ENCODE measurements at places on chromosomes 5 and 9.

DNA sequence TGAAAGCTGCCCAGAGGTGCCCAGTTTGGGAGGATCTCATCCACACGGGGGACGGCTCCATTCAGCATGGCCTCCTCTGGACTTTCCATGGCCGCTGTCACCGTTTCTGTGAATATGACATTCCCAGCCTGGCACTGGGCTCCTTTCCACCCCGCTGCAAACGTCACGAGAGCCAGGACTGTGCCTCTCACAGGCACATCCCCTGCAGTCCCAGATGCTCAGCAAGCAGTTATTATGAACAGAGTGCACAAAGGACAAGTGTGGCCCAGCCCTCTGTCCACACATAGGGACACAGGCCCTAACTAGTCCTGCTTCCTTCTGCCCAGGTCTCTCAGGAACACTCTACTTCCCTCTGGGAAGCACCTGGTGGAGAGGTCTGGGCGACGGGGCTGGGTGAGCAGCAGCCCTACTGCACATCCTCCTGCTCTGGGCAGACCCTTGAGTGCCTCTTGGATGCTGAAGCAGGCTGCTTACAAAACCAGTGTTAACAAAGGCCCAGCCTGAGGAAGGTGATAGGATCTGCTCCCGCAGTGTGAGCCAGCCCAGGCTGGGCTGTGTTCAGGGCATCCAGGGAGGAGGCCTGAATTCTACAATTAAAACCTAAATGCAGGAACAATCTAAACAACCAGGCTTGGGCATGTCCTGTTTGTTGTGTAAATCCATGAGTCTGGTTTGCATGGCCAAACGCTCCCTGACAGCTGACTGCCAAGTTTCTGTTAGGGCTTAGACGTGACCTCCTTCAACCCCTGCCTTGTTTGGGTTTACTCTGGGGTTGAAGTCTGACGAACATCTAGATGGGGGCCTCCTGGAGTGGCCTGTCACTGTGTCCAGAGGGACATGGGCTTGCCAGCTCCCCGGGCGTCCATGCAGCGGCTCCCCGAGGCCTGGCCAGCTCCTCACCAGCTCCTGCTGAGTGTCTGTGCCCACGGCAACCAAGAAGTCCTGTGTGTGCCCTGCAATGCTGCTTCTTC is 269.8 kb downstream of the GADD45G start:
- no peak for DNase-seq

DNA sequence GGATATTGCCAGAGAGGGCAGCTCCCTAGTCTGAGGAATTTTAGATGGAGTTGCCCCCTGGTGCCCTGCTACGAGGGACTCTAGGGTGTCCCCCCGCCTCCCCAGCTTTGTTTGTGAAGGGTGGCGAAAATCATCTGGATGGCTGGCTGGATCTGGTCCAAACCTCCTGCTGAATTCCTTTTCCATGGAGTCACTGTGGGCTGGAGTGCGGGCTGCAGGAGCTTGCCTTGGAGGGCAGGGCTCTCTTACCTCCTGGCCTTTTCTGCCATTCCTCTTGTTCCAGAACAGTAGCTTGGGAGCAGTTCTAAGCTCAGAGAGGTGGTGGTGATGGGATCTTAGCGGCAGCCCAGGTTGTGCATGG is 2.1 kb downstream of the SYNPO start:
- DNase-seq, result no peak

- DNase-seq, result no peak
These were observed 45.2 kb downstream of the CYSTM1 start for GRCh38 chr5:140220032-140220697.

- DNase-seq, result no peak
These were observed 33.8 kb upstream of the OTULIN start for GRCh38 chr5:14630671-14631070.

DNA sequence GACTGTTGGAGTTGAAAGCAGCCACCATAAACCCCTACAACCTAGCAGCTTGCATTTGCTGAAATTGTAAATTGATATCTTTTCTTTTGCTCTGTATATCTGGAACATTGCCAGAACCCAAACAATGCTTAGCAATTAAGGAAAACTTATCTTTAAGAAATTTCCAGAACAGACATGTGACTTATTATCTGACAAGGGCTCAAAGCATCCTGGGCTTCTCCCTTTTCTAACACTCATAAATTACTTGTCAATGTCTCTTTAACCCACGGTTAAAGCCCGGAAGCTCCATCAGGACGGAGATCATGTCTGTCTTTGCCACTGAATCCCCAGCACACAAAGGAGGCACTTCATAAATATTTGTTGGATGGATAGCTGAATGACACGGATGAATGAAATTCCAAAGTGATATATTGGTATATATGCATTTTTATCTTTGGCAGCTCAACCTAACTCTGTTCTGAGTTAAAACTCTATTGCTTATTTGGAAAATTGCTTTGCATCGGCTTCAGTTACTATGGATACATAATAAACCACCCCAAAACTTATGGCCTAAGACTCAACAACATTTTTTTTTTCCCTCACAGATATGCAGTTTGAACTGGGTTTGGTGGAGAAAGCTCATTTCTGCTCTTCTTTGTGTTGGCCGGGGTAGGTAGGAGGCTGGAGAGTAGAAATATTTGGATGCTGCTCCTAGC is 103.1 kb upstream of the CLINT1 start:
- no peak for DNase-seq

GRCh38 chr5:127863161-127863560 is 160.0 kb downstream of the CCDC192 start:
- DNase-seq, result no peak

DNA sequence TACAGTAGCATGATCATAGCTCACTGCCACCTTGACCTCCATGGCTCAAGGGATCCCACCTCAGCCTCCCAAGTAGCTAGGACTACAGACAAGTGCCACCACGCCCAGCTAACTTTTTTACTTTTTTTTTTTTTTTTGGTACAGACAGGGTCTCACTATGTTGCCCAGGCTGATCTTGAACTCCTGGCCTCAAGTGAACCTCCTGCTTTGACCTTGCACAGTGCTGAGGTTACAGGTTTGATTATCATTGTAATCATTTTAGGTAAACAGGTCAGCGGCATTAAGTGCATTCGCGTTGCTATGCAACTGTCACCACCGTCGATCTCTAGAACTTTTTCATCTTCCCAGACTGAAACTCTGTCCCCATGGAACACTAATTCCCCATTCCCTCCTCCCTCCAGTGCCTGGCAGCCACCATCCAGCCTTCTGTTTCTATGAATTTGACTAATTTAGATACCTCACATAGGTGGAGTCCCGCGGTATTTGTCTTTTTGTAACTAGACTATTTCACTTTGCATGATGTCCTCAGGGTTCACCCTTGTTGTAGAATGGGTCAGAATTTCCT is 5.8 kb upstream of the CARD19 start:
- no peak for DNase-seq

GRCh38 chr9:80964914-80965313 is 724.4 kb downstream of the TLE1 start:
- DNase-seq, result no peak

DNA sequence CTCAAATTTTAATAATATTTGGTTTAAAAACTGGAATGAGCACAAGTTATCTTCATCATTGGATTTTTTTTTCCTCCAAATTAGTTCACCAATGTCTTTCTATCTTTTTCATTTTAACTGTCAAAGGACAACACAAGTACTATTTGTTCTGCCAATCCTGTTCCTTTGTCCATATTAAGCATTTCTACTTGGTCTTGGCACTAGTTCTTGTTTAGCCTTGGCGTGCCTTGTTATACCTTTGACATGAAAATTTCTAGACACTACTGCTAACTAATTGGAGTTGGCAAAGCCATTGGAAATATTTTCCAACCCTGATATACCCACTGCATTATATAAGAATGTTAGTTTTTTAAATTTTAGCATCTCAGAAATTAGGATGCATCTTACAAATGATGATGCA is 3.8 kb downstream of the SPINK6 start:
- no peak for DNase-seq

GRCh38 chr5:56607074-56607473 is 208.3 kb upstream of the MAP3K1 start:
- no peak for DNase-seq

DNA sequence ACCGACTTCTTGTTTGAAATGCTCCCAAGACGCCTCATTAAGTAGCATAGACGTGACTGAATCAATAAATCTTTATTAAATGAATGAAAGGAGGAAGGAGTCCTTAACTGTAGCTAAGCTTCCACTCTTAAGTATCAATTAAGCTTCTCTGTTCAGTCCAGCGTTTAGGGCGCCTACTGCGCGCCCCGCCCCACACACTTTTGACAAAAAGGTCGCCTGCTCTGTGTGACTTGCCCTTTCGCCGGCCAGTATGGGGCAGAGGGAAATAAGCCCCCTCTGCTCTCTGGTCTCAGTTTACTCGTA is 662 bp upstream of the DOLPP1 start:
- DNase-seq, result no peak

GRCh38 chr9:79707589-79707988 is 135.8 kb downstream of the TLE4 start:
- no peak for DNase-seq

DNA sequence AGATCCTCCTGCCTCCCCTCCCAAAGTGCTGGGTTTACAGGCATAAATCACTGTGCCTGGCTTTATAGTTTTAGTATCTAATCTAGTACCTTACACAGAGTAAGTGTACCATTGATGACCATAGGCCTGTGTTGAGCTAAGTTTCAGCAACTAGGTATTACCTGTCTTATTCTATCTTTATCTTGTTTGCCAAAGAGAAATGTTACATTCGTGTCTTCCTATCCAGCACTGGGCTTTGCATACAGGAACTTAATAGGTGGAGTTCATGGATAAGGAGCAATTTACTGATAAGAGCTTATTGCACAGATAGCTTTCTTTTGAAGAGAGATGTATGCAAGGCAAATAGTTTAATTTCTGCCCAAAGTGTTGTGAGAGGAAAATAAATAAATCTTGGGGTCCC is 30.5 kb downstream of the TXNDC8 start:
- DNase-seq, result no peak

- DNase-seq, result no peak
These were observed 17.4 kb downstream of the NRG2 start for GRCh38 chr5:140025736-140026135.

DNA sequence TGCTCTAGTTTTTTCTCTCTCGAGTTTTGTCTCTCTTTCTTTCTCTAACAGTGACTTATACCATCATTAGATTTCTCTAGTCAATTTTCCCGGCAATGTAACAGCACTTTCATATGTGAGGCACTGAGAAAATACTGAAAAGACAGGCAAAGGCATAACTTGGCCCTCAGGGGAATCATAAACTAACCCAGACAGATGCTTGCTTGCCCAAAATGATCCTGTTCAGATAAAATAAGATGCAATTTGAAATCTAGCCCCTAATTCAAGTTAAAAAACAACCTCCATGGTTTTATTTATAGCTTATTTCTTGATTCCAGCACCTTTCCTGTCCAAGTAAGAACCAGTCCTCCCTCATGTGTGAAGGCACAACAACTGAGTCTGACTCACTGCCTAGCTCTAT is 294.6 kb downstream of the GAS1 start:
- DNase-seq, result no peak

GRCh38 chr9:127580879-127581475 is 31.1 kb upstream of the STXBP1 start:
- no peak for DNase-seq

DNA sequence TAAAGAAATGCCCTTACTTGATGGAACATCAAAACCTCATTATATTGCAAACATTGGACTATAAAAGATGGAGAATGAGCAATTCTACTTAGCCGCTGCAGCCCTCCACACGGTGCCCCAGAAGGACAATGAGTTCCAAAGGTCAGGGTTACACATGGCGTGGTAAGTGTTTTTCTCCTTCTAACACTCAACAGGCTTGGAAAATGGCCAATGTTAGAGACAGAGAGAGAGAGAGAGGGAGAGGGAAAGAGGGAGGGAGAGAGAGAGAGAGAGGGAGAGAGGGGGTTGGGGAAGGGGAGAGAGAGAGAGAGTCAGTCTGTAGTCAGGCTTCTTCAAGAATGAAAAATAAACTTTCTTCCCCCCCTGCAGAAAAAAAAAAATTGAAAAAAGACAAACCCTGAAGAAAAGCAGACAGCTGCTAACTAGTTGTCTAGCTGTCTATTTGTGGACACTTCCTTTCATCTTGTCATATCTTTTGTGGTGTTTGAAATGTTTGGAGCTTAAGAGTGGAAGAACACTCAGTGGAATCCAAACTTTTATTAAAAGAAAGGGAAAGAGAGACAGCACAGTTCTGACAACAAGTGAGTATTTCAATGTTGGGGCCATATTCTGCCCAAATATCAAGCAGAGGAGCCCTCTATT is 324.8 kb downstream of the TMEM38B start:
- no peak for DNase-seq

DNA sequence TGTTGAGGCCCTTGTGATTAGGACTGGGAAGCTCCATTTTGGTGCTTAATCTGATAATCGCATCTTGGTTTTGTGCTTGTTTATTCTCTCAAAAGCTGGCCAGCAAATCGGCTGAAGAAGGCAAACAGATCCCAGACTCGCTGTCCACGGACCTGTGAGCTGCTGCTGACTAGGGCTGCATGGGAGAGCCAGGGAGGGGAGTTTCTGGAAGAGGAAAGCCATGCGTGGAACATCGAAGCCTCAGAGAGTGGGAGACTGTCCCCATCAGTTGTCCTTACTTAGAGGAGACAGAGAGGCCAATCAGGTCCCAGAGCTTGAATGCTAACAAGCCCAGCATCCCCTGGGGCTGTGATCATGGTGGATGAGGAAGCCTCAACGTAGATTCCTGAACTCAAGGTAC is 23.0 kb upstream of the FOXI1 start:
- DNase-seq, result no peak

DNA sequence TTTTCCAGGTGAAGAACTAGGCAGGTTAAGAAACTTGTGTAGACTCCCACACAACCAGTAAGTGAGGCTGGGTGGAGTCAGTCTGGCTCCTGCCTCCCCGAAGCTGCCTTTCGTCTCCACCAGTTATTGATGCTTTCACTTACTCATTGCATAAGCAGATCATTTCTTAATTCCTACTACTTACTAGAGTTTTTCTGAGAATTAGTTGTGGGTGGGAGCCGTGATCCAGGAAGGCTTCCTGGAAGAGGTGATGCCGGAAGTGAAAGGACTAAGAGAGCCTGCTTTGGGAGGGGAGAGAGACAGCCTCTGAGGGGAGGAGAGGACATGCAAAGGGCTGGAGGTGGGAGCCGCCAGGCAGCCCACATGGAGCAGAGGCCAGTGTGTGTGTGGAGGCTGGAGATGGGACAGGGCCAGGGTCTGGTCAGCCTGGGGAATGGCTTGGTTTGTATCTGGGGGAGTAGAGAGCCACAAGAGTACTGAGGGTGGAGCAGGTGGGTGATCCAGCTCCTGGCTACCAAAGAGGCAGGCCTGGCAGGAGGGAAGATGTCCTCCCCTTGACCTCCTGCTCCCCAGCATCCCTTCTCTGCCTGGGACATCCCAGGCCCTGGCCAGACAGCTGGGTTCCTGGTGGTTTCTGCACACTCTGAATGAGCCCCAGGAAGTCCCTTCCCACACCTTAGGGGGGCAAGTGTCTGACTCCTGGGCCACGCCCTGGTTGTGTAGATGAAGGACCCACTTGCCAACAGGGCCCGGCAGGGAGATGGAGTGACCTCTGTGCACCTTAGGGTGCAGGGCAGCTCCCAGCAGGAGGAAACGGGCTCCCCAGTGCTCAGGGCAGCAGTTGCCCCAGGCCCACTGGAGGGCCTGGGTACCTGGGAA is 12.2 kb upstream of the CARD19 start:
- DNase-seq, result no peak

GRCh38 chr5:154320224-154321089 is 125.3 kb upstream of the SAP30L start:
- no peak for DNase-seq

- no peak for DNase-seq
These were observed 13.9 kb upstream of the QSOX2 start for GRCh38 chr9:136259517-136259813.

GRCh38 chr9:27591093-27591492 is 17.8 kb upstream of the C9orf72 start:
- DNase-seq, result no peak

- DNase-seq, result no peak
These were observed 711.5 kb downstream of the CETN3 start for GRCh38 chr5:89698028-89698427.
